ENCODE measurements at places on chromosomes 7 and 10. TPM values are rescaled to one million over a fixed set of nuclear protein-coding genes. Genes with fewer than 3 reads are reported as not detected.

SNCG gene
- 4.8 TPM for total RNA-seq

NKX1-2 gene
- 34.9 TPM for total RNA-seq

- H3K27ac ChIP-seq = no peak overlapping the region
- H3K4me1 ChIP-seq = no peaks in the 10 kb centered on the region
- no peaks in the 10 kb centered on the region for H3K27me3 ChIP-seq
- DNase-seq = no peak
Measured at GRCh38 chr7:41732843-41733306, 30.0 kb upstream of the INHBA start.

DNA sequence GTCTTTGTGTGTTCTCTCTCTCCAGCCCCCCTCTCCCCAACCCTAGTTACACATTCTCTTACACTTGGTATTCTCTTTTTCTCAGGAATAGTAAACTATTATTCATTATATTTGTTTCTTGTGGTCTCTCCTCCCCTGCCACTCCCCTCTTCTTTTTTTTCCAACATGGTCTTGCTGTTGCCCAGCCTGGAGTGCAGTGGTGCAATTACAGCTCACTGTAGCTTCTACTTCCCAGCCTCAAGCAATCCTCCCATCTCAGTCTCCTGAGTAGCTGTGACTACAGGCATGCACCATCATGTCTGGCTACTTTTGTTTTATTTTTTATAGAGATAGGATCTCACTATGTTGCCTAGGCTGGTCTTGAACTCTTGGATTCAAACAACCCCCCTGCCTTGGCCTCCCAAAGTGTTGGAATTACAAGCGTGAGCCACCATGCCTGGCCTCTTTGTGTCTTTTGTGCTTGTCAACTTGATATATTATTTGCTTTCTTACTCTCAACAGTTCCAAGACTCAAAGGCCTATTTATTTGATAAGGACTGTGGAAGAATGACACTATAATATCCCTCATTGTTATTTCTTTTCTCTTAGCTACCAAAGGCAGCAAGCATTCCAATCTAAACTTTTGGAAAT lies 66.9 kb downstream of the MLLT10 start:
- H3K4me3 ChIP-seq = no peak overlapping the region
- H3K27me3 ChIP-seq = no peaks in the 10 kb centered on the region
- DNase-seq = no peak
- no peaks in the 10 kb centered on the region for H3K4me1 ChIP-seq

IGFBP1 gene
- total RNA-seq = not detected

DNA sequence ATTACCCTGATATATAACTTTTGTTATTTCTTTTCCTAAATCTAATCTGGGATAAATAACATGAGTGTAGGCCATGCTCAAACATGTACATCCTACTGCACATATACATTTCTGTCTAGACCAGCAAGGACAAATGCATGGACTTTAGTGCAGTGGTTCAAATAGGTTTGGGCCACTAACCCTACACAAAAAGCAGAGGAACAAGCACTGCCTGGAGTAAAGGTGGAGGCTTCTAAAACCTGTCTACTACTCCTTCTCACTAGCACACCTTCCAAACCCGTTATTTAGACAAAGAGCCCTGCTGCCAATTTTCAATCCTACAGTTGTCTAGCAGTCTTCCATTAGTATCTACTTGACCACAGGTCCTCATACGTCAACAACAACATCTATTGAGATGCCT lies 34.8 kb downstream of the SGCE start:
- no peaks in the 10 kb centered on the region for H3K27me3 ChIP-seq
- no peaks in the 10 kb centered on the region for H3K4me1 ChIP-seq

DNA sequence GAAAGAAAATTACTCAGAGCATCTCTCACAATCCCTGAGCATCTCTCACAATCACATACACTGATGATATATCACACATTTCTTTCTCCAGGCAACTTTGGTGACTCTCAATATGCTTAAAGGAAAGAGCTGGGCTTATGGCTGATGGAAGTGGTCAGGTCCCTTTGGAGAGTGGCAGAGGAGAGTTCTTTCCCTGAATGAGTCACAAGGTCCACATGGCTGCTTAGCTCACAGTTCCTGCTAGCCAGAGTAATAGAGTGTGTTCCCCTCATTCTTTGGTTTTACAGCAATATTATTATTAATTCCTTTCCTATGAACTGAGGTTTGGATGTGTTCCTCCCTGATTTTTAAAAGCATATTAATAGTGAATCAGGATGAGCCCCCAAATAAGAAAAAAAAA lies 287.4 kb downstream of the C7orf25 start:
- H3K4me3 ChIP-seq = no peak overlapping the region
- no peak for DNase-seq
- H3K36me3 ChIP-seq = no peaks in the 10 kb centered on the region
- no peaks in the 10 kb centered on the region for H3K4me1 ChIP-seq
- no peak overlapping the region for H3K27ac ChIP-seq
